ENCODE measurements at places on chromosomes 7 and 10.
A peak's percentile ranks its signal among the peaks of the same experiment; 100 is the strongest.

DNA sequence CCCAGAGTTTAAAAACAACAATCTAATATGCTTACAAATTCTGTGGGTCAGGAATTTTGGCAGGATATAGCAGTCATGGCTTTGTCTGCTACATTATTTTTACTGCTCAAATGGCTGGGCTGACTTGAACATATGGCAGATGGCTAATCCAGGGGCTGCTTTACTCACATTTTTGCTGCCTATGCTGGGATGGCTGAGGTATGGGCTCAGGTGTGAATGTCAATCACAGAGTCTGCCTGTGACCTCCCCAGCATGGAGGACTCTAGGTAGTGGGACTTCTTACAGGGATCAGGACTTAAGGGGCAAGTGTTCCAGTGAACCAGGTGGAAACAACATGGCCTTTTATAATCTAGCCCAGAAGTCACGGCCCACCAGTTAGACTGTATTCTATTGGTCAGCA lies 4.4 kb upstream of the FKBP9 start:
- no peak for DNase-seq

- no peak for DNase-seq
These were observed 17.6 kb downstream of the ITGB8 start for GRCh38 chr7:20348125-20348807.

- no peak for DNase-seq
These were observed 9.7 kb downstream of the ABCA13 start for GRCh38 chr7:48180981-48181380.

DNA sequence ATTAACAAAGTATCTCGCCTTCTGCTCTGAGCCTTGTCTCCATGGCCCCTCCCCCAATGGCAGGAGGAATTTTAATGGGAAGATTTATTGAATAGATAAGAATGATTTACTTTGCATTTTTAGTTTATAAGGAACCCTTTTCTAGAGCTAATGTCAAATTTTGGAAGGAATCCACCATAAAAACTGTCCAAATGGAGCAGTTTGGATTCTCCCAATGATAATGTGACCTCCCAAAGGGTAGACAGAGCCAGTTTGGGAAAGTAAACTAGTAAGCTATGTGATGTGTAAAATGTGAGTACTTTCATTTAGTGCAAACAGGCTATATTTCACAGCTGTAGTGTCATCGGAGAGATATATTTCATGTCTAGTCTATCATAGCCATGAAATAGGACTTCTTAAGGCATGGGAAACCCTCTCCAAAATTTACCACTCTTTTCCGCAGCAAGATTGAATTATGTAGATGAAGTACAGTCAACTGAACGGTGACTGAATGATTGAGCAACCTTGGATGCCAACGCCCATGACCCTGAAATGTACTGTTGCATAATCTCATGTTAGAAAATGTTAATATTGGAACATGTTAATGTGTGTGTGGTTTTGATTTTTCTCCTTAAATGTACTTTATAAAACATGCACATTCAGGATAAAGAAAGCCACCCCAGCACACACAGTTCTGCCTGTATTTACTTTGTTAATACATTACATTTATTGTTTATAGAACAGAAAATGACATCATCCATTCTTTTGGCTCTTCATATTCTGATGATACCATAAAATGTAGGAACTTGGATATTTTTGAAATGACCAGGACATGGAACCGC lies 140.6 kb downstream of the NRP1 start:
- DNase-seq: no peak

GRCh38 chr10:17144757-17145156 lies 15.1 kb upstream of the CUBN start:
- peak; percentile 70 for DNase-seq

GRCh38 chr10:71938211-71938610 lies 26.0 kb upstream of the CHST3 start:
- no peak for DNase-seq

DNA sequence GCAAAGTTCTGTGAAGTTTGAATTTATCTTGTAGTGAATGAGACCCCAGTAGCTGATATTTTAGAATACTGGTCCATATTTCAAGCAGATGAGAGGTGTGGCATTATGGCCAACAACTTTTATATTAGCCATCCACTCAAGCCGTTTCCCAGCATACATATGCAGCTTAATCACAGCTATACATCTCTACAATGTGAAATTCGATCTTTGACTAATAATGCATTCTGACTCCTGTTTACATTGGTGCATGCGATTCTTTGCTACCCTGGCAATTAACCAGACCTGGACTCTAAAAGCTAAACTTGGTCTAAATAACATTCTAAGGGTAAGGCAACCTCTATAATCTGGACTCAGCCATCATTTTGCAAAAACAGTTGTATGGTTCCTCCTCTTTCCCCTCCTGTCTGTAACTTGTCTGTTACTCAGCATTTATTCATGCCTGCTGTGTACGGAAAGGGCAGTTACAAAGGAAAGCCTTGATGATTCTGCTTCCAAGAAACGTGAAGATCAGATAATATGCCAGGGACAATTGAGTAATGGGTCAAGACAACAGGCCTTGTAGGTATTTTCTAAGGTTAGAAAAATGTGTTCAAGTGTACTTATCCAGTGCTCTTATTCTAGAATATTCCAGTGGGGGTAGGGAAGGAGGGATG lies 50.6 kb downstream of the PNLIPRP2 start:
- no peak for DNase-seq

GRCh38 chr10:131315344-131315743 lies 3.8 kb upstream of the TCERG1L start:
- DNase-seq: no peak

- no peak for DNase-seq
These were observed 232.1 kb upstream of the SEMA3C start for GRCh38 chr7:81150951-81151361.

DNA sequence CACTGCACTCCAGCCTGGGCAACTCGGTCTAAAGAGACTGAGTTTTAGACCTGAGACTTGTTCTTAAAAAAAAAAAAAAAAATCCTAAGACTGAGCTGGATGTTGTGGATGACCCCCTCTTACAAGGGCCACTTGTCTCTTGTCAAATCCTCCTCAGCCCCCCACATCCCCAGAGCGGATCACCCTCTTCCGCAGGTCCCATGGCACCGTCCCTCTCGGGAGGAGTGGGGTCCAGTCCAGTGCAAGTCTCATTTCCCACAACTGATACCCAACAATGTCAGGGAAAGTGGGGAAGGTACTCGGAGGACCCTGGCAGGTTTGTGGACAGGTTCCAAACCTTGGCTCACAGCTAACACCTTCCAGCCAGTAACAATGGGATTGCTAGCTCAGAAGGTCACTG lies 100.3 kb downstream of the ELFN1 start:
- no peak for DNase-seq

DNA sequence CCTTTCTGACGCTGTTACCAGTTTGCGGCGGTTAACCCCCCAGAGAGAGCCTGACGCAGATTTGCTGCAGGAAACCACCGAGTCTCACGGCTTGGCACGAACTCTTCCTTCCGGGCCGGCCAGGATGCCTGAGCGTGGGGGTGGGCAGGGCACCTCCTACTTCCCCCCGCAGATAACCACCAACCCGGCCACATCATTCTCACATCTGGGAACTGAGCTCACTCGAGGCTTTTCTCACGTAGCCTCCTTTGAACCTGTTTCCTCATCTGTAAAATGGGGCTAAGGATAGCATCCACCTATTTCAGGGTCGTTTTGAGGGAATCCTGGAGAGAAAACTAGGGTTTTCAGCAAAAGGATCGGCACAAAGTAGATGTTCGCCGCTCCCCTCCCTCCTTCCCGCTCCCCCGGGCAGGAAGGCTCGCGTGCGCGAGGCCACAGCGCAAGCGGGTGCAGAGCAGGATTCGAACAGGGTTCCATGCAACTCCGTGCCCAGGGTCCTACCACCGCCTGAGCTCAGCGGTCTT lies 23.6 kb downstream of the DDIT4 start:
- DNase-seq: peak; percentile 96

DNA sequence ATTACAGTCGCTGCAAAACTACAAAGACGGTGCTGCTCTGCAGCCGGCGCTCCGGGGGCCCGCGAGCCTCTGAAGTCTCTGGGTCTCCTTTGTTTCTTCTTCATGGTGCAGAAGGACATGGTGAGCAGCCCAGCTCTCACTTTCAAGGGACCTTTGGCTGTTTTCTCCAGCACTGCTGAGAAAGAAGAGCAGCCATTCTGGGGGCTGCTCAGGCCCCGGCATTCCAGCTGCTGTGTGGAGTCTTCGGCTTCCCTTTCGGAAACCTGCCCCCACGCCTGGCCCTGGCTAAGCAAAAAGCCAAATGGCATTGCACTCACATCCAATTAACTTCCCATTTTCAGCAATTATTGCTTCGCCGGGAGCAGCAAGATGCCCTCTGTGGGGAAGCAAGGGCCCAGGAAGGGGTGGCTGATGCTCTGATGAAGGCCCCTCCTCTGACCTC lies 555.7 kb downstream of the PTPRN2 start:
- DNase-seq: no peak

DNA sequence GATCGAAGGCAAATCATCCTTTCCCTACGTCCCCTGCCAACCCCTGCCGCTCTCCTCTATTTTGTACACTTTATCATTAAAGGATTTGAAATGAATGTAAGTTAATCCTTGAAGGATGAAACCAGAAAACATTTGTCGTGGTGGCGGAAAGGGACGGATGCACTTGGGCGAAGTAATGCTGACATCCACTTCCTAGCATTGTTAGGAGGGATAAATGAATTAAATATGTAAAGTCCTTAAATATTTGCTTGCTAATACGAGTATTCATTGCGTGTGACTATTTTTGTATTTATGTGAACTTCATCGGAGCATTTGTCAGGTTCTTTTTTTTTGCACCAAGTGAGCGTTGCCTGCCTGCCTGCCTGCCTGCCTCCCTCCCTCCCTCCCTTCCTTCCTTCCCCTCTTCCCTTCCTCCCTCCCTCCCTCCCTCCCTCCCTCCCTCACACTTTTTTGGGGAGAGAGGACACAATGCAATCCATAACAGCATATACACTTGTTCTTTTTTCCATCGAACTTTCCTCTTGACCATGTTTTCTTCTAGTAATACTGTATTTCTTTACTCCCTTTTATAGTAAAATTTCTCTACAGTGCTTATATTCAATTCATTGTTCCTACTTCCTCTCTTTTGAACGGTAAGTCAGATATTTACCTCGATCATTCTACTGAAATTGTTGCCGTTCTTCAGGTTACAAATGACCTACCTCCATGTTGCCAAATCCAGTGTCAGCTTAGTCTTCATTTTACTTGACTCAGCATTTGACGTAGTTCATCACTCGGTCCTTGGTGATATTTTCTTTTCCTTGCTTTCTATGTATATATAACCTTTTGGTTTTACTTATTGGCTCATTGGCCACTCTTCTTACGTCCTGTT lies 831 bp downstream of the CCDC7 start:
- DNase-seq: no peak

GRCh38 chr10:11336722-11337162 lies 274.7 kb downstream of the USP6NL start:
- no peak for DNase-seq

- DNase-seq: no peak
These were observed 104.0 kb upstream of the PRR15 start for GRCh38 chr7:29459589-29459988.

- peak; percentile 62 for DNase-seq
These were observed 4.4 kb upstream of the ARID5B start for GRCh38 chr10:61896854-61897661.

DNA sequence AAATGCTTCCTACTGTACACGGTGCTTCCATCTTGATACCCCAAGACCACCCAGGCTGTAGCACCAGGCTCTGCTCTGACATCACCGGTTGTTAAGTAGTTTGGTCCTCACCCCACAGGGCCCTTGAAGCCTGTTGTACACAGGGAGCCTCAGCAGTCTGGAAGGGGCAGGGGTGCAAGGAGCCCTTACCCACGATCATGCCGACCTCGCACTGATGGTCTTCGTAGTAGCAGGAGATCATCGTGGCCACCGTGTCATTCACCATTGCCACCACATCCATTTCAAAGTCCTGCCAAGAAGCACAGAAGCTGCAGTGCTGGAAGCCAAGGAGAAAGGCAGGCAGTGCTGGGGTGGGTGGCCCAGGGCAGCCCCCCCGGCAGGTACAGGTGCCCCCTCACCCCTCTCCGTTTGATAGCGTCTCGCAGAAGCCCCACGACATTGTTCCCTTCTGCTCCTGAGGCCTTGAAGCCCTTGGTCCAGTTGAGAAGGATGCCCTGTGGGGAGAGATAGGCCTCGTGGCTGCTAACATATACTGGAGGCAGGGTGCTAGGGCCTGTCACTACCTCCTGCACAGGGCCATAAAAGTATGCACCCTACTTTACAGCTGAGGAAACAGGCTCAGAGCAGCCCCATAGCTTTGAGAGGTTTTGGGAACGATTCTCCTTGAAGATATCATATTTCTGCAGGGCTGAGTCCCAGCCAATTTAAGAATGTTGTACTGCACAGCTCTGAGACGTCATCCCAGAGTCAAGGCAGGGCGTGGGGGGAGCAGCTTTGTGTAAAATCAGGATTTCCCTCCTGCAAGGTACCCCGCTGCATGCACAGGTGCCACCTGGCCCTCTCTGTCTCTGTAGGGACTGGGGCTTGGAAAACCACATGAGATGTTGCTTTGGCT lies 8.7 kb upstream of the MYL7 start:
- no peak for DNase-seq

DNA sequence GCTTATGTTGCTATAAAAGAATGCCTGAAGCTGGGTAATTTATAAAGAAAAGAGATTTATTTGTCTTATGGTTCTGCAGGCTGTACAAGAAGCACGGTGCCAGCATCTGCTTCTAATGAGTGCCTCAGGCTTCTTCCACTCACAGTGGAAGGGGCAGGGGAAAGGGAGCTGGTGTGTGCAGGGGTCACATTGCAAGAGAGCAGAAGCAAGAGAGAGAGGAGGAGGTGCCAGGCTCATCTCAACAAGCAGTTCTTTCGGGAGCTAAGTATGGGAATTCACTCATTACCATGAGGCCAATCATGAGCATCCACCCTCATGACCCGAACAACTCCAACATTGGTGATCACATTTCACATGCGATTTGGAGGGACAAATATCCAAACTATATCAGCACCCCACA lies 17.2 kb upstream of the SLK start:
- no peak for DNase-seq

DNA sequence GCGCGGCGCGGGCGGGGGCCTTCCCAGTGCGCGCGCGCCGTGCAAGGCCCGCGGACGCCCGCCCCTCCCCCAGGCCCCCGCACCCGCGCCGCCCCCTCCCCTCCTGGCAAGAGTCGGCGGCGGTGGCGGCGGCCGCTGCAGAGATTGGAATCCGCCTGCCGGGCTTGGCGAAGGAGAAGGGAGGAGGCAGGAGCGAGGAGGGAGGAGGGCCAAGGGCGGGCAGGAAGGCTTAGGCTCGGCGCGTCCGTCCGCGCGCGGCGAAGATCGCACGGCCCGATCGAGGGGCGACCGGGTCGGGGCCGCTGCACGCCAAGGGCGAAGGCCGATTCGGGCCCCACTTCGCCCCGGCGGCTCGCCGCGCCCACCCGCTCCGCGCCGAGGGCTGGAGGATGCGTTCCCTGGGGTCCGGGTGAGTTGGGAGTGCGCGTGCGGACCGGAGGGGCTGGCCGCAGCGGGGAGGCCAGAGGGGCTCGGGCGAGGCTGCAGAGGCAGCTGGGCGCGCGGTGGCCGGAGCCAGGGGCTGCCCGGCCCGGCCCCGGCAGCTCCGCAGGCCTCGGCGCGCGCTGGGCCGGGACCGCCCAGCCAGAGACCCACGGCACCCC lies at the start of gene BMPR1A:
TSS of gene BMPR1A (plus strand) at position 109 of the 602 bp plus-strand sequence. CDS start 119,400 bp downstream, outside the sequence.
- DNase-seq: no peak

- no peak for DNase-seq
These were observed 22.7 kb downstream of the NYAP1 start for GRCh38 chr7:100506356-100506923.

Measured in stimulated activated CD8-positive, alpha-beta memory T cell treated with anti-CD3 and anti-CD28 coated beads, Interleukin-4, amount 100 ng/mL, for 48 hours (primary cell).